ENCODE measurements at places on chromosomes 4 and X. TPM values are rescaled to one million over a fixed set of nuclear protein-coding genes. Genes with fewer than 3 reads are reported as not detected.

The SMR3B gene
- total RNA-seq = not detected

The RAB33B gene
- total RNA-seq = 19.1 TPM

The ETDA gene
- total RNA-seq = not detected

The UGT2B11 gene
- not detected for total RNA-seq

The GASK1B gene
- not detected for total RNA-seq

The SPATA4 gene
- not detected for total RNA-seq

The ALB gene
- not detected for total RNA-seq

The TRIML1 gene
- not detected for total RNA-seq

The CENPU gene
- 77.0 TPM for total RNA-seq

The ALPK1 gene
- total RNA-seq = 0.49 TPM

The WAS gene
- 0.12 TPM for total RNA-seq

The TMEM271 gene
- total RNA-seq = 0.62 TPM

The ADAM29 gene
- total RNA-seq = not detected

The PRDM8 gene
- total RNA-seq = not detected

The MAP7D2 gene
- 0.90 TPM for total RNA-seq

The MTMR8 gene
- 8.8 TPM for total RNA-seq

The ANKRD37 gene
- 6.2 TPM for total RNA-seq

The SPOCK3 gene
- 1.6 TPM for total RNA-seq

The RBMXL3 gene
- total RNA-seq = not detected

The KLB gene
- total RNA-seq = not detected

The YY2 gene
- 1.6 TPM for total RNA-seq

The SLC16A2 gene
- total RNA-seq = 22.0 TPM
